ENCODE measurements at places on chromosomes 3 and 15. TPM values are rescaled to one million over a fixed set of nuclear protein-coding genes. Genes with fewer than 3 reads are reported as not detected.

The ALDH1A3 gene
- total RNA-seq: not detected

The EPHB1 gene
- under 0.01 TPM for total RNA-seq

The AMIGO3 gene
- 17.5 TPM for total RNA-seq

The MAGEL2 gene
- 0.27 TPM for total RNA-seq

The CFAP91 gene
- total RNA-seq: 0.54 TPM

The SEMA3B gene
- total RNA-seq: 0.54 TPM

The CNOT10 gene
- total RNA-seq: 21.8 TPM

The GOLGA8T gene
- not detected for total RNA-seq

The PLSCR5 gene
- total RNA-seq: not detected

The CISH gene
- total RNA-seq: 17.8 TPM

The MYL3 gene
- not detected for total RNA-seq

The CAMKV gene
- 1.3 TPM for total RNA-seq

The PLIN1 gene
- under 0.01 TPM for total RNA-seq

- DNase-seq: peak; percentile 90
Measured at GRCh38 chr3:15647611-15648167, 46.1 kb downstream of the BTD start.

- no peak for DNase-seq
Measured at GRCh38 chr3:29576181-29576580, 295.3 kb downstream of the RBMS3 start.

- no peak for DNase-seq
Measured at GRCh38 chr15:40342416-40343320, 1.9 kb upstream of the CCDC9B start.

GRCh38 chr3:113485161-113485609, 29.8 kb downstream of the SPICE1 start:
- no peak for DNase-seq

DNA sequence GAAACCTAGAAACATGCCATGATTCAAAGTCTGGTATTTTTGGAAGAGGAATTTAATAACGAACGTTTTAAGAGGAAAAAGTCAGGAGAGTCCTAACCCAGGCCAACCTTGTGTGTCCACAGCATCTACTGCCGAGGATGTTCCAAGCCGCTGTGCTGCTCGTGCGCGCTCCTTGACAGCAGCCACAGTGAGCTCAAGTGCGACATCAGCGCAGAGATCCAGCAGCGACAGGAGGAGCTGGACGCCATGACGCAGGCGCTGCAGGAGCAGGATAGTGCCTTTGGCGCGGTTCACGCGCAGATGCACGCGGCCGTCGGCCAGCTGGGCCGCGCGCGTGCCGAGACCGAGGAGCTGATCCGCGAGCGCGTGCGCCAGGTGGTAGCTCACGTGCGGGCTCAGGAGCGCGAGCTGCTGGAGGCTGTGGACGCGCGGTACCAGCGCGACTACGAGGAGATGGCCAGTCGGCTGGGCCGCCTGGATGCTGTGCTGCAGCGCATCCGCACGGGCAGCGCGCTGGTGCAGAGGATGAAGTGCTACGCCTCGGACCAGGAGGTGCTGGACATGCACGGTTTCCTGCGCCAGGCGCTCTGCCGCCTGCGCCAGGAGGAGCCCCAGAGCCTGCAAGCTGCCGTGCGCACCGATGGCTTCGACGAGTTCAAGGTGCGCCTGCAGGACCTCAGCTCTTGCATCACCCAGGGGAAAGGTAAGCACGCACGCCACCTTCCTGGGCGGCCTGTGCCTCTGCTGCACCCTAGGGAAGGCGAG, 28.4 kb downstream of the PML start:
- DNase-seq: no peak

- no peak for DNase-seq
Measured at GRCh38 chr15:70053001-70053715, 44.6 kb downstream of the TLE3 start.

GRCh38 chr3:33250712-33251111, 26.5 kb upstream of the FBXL2 start:
- DNase-seq: no peak

DNA sequence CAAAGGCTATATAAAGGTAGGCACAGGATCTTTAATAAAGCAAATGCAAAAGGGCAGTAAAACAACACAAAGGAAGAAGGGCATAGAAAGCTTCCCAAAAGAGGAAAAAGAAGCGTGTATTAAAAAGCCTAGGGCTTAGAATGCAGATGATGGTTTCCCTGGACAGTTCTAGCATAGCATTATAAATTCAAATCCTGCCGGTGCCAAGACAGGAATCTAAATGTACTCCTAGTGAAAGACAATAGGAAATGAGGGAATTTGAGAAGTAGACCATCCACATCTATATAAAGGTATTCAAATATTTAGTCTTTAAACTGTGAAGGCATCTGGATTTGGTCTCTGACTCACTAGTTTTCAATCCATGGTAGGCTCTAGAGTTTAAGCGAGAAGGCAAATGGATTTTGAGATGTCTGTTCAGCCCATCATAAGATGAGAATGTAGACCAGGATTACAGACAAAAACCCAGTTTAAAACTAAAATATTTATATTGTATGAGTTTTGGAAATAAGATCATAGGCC, 431.8 kb downstream of the TBL1XR1 start:
- no peak for DNase-seq

GRCh38 chr3:66165660-66166059, 55.1 kb upstream of the SLC25A26 start:
- DNase-seq: no peak

DNA sequence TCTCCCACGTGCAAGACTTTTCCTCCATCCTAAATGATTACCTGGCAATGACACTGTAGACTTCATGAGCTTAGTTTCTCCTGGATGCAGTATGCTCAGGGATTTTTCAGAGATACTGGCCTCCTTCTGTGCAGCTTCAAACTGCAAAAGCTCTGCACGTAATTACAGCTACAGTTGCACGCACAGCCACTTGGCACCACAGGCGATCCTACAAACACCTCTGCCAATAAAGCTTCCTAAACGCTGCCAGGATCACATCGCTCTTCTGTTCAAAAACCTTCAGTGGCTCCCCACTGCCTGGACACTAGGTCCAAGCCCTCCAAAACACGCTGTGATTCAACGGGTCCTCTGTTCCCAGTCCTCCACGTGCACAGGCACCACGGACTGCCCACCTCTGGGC, 49.5 kb downstream of the NUP210 start:
- DNase-seq: no peak

DNA sequence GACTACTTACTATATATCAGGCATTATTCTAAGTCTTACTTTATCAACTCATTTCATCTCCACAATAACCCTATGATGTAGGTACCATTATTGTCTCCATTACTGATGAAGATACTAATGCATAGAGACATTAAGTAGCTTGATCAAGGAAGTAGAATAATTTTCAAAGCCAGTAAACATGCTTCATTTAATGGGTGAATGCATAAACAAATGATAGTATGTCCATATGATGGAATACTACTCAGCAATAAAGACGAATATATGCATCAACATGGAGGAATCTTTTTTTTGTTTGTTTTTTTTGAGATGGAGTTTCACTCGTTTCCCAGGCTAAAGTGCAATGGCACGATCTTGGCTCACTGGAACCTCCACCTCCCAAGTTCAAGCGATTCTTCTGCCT, 184.9 kb downstream of the FMN1 start:
- DNase-seq: no peak

- DNase-seq: peak; percentile 91
Measured at GRCh38 chr15:43329960-43330779, at the start of gene LCMT2. Gene LCMT2 (minus strand): TSS chr15:43330573. CDS start chr15:43330489, 84 bp downstream.

DNA sequence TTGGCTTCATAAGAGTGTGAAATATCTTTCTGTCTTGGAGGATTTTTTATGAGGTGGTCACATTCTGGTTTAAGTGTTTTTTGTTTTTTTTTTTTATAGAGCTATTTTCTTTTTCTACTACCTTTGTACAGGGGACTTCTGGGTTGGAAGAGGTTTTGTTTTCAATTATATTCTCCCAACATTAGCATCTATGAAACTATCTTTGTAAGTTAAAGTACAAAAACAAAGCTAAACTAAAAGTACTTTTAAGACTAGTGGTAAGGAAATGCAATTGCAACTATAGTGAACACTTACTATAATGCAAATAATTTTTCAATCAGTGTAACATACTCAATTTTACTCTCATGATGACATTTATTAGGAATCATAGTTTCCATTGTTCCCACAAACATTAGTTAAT, 688.2 kb downstream of the SI start:
- no peak for DNase-seq

DNA sequence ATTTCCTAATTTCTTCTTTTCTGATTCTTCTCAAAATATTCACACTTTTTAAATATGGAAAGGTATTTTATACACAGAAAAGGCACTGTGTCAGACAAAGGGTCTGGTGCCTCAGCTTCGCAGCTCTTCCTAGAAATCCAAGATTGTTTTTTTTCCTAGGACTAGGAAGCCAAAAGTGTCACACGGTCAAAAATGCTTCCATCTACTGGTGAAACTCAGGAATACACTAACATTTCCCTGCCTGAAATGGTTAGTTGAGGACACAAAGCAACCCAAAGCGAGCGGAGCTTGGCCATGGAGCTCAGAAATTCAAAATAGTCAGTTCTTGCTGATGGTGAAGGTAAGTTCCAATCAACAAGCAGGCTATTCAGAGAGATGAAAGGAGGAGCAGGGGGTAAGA, 426.5 kb upstream of the RASGRP1 start:
- DNase-seq: no peak

DNA sequence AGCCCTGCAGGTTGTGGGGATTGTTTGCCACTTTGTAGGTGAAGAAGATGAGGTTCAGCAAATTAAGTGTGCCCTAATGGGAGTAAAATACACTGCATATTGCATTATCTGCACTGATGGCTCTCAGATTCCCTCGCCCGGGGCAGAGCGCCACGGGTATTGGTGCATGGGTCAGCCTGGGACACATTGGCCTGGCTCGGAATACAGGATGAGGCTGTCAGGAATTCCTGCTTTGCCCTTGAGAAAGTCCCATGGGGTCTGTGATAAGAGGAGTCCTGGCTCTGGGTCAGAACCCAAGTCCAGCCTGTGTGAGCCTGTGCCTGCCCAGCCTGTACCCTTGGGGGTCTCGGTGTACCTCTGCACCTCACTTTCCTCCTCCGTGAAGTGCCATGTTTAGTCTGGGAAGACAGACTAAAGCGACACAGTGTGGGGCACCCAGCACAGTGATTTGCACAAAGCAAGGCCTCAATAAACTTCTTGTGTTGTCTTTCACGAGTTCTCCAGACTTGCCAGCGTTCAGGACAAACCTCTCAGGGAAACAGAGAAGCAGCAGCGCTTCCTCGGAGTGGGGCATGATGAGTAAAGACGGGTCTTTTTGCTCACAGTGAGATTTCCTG, 107.6 kb downstream of the LRRK1 start:
- DNase-seq: no peak

DNA sequence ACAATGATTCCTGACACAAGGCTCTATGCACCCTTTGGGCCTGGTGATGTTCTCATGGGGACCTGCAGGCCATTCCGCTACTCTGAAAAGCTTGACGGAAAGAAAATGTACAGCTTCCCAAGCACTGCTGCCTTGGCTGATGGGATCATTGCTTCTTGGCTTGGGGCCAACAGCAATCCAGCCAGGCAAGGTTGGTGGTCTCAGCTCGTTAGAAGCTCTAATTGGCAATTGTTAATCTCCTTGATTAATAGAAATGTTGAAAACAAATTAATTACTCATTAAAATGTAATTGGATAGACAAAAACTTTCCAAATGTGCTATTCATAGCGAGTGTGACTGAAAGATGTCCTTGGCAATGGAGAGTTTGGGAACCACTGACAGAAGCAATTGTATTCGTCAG, 16.3 kb upstream of the MYZAP start:
- no peak for DNase-seq

DNA sequence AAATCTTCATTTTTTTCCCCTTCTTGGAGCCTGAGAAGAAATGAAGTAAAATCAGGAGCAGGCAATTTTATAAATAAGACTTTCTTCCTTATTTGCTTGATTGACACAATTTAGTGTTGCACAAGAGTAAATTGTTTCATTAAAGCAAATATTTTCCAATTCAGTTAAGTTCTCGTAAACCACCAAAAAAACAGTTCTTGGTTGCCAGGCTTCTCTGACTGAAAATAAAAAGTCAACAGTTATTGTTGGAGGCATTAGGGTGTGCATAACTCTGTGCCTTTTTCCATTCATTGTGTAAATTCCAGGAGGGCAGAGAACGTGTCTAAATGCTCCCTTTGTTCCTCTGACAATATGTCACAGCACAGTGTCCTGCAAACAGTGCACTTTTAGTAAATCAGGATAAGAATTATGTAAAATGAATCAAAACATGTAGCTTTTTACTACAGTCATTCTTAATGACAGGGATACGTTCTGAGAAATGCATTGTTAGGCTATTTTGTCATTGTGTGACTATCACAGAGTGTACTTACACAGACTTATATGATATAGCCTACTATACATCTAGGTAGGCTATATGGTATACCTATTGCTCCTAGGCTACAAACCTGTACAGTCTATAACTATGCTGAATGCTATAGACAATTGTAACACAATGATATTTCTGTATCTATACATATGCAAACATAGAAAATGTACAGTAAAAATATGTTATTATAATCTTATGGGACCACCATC, at the start of gene CP:
CP (minus strand) TSS at position 47 of the 735 bp plus-strand sequence; CDS start at position 10, 37 bp downstream.
- no peak for DNase-seq

GRCh38 chr3:53114412-53115074, 15.7 kb downstream of the RFT1 start:
- DNase-seq: no peak

DNA sequence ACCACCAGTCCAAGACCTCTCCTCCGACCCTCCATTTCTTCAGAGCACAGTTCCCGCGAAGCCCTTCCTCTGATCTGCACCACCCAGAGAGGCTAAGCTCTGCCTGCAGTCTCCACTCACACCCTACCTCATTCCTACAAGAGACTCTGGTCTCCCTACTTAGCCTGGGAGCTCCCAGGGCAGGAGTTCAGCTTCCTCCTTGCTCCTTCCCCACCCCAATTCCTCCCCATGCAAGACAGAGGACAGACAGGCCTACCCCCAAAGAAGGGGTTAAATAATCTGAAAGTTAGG, 12.6 kb upstream of the VIPR1 start:
- no peak for DNase-seq

DNA sequence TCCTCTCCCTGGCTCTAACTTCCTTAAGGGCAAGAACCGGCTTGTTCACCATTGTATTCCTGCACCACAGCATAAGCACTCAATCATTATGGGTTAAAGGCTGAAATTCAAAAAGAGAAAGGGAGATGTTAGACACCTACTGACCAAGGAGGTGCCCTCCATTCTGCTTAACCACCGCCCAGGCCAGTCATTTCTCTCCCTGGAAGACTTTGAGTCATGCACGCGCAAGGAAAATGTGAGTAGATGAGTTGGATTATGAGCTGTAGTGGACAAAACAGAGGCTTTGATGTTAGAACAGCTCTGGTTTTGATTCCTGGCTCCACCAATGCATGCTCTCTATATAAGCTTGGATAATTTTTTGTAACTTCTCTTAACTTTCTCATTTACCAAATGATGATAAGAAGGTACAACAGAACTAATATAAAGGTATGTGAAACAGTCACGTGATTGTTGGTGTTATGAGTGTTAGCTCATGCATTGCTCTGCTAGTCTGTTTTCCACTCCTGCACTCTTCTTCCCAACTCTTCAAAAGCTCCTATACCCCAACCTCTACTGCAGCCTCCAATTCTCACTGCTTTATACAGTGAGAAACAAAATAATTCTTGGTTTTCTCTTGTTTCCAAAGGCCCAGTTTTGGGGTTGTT, 148.4 kb upstream of the ATP11B start:
- DNase-seq: no peak
